Spinal cord (tissue), 10 donors: ENCODE measurements at places on chromosomes 4 and X.

DNA sequence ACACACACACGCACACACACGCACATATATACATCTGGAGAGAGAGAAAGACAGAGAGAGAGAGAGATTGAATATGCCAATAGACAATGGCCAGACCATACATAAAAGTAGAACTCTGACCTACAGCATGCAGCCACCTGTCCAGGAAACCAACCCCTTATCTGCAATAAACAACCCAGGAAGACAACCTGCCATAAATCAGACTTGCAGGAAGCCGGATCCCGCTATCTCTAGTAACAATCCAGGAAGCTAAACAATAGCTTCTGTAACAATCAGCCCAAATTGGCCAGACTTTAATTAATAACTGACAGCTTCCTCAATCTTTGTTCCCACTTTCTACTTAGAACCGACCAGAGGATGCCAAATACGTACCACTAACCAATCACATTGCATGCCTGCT is 173.2 kb downstream of the LDB2 start:
- no peak for DNase-seq

- no peak for DNase-seq
Measured at GRCh38 chr4:24720979-24721378, 74.4 kb upstream of the SOD3 start.

DNA sequence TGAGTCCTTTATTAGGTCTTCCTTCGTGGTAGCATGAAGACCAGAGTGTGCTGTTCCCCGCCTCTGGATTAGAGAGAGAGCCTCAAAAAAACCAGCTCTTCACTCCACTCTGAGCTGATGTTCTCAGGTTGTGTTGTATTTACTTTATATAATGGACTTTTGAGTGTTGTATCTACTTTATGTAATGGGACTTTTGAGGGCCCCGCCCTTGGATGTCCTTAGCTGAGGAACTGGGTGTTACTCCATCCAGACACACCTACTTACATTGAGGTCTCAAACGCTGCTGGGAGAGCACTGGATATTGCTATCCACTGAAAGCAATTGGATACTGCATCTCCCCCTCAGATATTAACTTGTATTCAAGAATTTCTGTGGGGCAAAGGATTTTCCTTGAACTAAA is 28.2 kb downstream of the ATP8A1 start:
- DNase-seq = no peak

DNA sequence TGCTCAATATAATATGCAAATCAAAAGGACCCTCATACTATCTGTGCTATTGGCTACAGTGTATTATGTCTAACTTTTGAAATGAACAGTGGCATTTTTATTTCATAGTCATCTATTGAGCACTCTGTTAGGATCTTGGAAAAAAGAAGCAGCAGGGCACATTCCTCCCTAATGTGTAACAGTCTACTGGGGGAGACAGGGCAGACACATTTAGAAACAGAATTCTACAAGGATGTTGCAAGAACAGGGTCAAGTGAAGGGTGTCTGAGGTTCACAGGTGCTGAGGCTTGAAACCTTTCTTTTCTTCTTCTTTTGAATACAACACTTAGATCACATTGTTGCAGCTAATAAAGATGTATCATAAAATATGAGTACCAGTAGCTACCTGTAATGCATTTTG is 129.7 kb upstream of the SLC4A4 start:
- no peak for DNase-seq

- DNase-seq = no peak
Measured at GRCh38 chrX:18348047-18348446, 6.4 kb downstream of the SCML2 start.

GRCh38 chrX:152575331-152575730 is 62.4 kb upstream of the GABRQ start:
- DNase-seq = no peak

DNA sequence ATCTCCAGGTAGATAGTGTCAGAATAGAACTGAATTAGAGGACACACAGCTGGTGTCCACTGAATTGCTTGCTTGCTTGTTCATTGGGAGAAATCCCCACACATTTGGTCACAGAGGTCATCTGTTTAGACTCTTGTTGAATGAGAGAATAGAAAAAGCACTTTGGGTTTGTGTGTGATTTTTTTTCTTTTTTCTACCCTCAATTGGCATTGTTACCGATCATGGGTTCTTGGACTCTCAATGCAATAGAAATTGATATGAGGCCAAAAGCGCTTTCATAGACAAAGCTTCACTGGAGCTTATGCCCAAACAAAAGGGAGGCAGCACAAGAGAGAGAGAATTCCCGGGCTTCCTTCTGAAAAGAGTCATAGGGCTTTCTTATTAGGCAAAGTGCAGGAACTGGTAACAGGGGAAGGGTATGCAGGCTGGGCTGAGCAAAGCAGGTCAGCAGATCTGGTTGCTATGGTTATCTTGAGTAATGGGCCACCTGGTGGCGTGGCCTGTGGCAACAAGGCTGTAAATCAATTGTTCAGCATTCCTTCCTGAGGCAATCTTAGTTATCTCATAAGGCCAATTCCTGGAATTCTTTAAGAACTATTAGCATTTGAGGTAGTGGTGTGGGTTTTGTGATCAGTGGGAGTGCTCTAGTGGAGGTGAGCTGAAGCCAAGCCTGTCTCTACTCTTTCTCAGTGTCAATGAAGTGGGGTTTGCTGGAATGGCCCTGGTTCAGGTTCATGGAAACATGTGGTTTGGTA is 5.3 kb upstream of the GPR82 start:
- no peak for DNase-seq

GRCh38 chrX:124415115-124415800 is 68.9 kb downstream of the SH2D1A start:
- no peak for DNase-seq

GRCh38 chr4:23920296-23920695 is 30.4 kb upstream of the PPARGC1A start:
- no peak for DNase-seq

DNA sequence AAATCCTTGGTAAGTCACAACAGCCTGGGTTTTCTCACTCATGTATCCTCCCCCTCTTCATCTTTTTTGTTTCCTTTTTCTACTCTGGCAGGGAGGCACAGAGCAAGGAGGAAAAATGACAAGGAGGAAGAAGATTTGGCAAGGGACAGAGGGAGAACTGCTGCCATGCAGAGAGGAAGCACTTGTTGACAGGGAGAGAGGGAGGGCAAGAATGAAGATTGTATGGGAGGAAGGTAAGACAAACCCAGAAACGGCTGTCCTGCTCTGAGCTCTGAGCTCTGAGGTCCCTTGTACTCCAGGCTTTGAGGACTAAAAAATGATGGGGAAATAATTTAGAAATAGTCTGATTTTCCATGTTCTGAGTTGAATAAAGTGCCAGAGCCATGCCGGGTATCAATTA is 123.9 kb downstream of the DCHS2 start:
- DNase-seq = no peak

- peak; percentile 2 for DNase-seq
Measured at GRCh38 chrX:13432414-13433297, 112.8 kb upstream of the ATXN3L start.

DNA sequence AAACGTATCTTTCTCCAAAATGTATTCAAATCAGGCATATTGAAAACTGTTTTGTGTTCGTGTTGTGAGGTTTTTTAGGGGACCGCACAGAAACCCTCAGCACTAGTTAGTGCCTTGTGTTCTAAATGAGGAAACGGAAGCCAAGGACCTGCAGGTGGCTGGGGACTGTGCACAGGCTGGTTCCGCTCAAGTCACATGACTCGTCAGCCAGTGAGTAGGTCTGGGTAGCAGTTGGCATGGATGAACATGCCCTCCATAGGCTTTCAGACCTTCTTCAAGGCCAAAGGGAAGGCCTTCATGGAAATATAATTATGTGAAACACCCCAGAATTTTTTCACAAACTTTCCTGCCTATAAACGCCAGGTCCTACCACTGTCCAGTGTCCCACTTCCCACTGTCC is 1.3 kb upstream of the F11 start:
- no peak for DNase-seq

GRCh38 chr4:160136021-160136420 is 1033.1 kb downstream of the RAPGEF2 start:
- DNase-seq = no peak

DNA sequence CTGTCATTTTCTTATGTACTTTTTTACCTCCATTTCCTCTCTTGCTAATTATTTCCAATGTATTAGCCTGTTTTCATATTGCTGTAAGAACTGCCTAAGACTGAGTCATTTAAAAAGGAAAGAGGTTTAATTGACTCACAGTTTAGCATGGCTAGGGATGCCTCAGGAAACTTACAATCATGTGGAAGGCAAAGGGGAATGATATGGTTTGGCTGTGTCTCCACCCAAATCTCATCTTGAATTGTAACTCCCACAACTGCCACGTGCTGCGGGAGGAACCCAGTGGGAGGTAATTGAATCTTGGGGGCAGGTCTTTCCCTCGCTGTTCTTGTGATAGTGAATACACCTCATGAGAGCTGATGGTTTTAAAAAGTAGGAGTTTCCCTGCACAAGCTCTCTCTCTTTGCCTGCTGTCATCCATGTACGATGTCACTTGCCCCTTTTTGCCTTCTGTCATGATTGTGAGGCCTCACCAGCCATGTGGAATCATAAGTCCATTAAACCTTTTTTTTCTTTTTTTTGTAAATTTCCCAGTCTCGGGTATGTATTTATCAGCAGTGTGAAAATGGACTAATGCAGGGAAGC is 870.0 kb upstream of the INTU start:
- no peak for DNase-seq

DNA sequence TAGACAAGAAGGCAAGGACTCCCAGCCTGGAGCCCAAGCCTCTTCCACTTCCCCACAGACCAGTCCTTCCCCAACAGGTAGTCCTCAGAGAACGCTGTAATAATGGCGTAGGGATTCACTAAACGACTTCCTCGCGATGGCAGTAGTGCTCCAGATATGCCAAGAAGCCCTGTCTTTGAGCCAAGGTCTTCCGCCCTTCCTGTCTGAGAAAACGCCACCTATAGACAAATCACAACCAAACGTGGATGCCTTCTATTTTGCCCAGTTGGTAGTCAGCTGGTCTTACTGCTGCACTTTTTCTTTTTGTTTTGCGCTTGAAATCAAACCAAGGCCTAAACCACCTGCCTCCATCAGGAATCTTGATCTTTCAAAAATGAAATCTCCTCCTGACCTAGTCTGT is 203.3 kb downstream of the OR13H1 start:
- peak; percentile 76 for DNase-seq

GRCh38 chrX:15158350-15158735 is 111.5 kb downstream of the ASB9 start:
- DNase-seq = no peak

DNA sequence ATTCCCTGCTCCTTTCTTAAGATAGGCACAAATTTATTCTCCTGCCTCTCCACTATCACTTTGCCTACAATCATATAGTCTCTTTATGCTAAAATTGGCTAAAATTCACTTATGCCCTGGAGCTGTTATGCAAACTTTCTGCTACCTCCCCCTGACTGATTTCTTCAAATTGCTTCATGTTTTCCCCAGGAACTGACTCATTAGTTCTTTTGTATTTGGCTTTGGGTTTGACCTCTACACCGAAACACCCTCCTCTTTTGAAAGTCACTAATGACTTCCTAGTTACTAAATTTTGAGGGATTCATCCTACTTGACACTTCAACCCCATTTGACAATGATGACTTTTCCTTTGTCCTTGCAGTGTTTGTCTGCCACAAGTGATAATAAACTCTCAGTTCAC is 222.6 kb downstream of the NDST4 start:
- DNase-seq = no peak

GRCh38 chr4:184669251-184669650 is 19.7 kb downstream of the PRIMPOL start:
- DNase-seq = peak; percentile 53

GRCh38 chrX:78429172-78429571 is 101.8 kb upstream of the CYSLTR1 start:
- DNase-seq = no peak

- no peak for DNase-seq
Measured at GRCh38 chr4:181962321-181962720, 280.9 kb upstream of the TENM3 start.

DNA sequence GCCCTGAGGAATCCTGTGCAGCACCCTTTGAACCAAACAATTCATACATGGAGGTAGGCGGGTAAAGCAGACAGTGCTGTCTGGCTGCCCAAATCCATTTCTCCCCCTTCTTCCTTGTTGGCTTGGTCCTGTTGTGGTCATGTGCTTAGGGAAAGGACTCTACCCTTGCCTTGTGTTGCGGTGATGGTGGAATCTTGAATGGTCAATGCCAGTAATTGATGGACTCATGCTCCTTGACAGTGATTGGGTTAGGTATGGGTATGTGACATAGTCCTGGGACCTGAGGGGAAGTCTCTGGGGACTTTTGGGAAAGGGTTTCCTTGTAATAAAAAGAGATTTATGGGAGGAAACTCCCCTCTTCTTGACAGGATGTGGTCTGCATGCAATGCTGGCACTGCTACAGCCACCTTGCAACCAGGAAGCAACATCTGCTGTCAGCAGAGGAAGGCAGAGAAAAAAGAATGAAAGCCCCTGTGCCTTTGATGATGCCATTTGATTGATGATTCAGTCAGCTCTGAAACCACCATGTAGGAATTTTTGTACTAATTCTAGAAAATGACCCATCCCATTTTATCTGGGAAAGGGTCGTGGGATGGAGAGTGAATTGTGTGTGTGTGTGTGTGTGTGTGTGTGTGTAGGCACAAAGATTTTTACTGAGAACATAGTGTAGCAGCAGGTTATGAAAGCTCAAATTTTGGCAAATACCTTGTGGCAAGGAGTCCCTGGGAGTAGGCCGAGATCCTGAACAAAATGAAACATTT is 30.0 kb upstream of the HUWE1 start:
- no peak for DNase-seq

DNA sequence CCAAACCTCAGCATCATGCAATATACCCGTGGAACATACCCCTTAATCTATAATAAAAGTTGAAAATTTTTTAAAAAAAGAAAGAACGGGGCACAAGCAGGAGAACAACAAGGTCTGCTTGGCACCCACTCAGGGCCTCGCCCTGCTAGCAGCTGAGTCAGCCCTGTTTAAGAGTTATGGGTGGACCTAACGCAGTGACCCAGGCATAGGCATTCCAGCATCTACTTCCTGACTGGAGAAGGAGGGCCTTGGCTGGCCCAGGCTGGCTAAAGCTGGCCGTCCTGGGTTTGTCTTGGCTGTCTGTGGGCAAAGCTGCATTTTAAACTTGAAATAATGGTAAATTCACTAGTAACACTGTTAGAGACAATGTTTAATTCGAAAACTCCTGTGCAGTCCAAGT is 236.7 kb upstream of the PGRMC2 start:
- no peak for DNase-seq

DNA sequence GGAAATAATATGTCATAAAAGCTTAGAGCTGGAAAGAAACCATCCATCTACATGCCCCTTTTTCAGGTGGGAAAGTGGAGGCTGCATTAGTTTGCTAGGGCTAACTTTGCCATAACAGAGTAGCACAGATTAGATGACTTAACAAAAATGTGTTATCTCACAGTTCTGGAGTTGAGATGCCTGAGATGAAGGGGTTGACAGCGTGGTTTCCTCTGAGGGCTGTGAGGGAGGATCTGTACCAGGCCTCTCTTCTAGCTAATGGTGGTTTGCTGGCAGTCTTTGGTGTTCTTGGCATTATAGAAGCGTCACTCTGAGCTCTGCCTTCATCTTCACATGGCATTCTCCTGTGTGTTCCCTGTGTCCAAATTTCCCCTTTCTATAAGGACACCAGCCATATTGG is 2.4 kb downstream of the CHRNA9 start:
- no peak for DNase-seq
